ENCODE measurements at places on chromosomes 16 and 17.

DNA sequence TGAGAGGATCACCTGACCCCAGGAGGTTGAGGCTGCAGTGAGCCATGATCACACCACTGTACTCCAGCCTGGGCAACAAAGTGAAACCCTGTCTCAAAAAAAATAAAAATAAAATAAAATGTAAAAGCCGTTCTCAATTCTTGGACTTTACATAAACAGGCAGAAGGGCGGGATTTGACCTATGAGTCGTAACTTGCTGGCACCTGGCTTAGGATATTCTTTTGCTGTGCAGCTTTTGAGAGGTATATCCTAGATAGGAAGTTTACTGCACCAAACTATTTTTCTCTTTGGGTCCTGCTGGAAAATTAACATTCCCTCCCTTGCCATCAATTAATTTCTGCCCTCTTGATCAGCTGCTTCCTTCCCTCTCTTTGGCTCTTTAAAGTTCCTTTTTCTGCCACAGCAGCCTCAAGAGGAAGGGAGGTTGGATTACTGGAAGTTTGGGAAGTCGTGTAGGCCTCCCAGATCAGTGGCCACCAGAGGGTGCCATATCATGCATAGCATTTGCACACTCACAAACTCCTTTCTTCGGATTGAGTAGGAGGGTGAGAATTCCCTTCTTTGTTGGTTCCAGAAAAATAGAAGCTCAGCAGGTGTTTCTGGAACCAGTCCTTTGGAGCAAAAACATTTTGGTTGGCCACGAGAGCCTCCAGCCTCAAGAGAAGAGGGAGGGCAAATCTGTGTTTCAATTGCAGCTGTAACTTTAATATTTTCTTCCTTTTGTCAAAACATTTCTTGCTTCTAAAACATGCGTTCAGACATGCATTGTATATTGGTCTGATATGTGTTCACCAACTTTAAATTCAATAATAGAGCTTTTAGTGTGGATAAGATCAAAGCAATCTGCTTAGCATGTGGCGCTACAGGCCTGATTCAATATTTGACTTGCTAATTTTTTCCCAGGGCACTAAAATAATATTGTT lies 147.3 kb downstream of the CCDC182 start:
- peak; percentile 89 for DNase-seq

DNA sequence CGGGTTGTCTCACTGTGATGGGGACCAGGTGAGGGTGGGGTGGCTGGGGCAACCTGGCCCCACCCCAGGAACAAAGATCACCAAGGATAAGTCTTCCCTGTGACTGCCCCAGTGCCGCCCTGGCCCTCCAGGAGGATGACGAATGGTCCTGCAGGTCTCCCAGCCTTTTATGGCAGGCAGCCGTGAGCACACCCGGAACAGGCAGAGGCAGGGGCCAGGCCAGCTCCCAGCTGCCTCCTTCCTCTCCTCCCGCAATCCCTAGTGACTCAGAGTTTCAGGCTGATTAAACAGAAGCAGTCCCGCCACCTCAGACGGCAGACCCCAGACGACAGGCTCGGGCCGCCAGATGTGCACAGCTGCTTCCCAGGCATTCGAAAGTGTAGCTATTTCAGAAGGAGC lies 13.3 kb downstream of the JUP start:
- DNase-seq = peak; percentile 57

- DNase-seq = no peak
Observed at GRCh38 chr17:58325976-58326468, 2.6 kb downstream of the TSPOAP1 start.

- no peak for DNase-seq
Observed at GRCh38 chr16:34648-34987, 18.8 kb downstream of the POLR3K start.

- no peak for DNase-seq
Observed at GRCh38 chr17:71412803-71413202, 708.0 kb upstream of the SOX9 start.

GRCh38 chr17:62856594-62856993 lies 48.5 kb upstream of the MARCHF10 start:
- no peak for DNase-seq
